ENCODE measurements at places on chromosomes 11 and 22.

DNA sequence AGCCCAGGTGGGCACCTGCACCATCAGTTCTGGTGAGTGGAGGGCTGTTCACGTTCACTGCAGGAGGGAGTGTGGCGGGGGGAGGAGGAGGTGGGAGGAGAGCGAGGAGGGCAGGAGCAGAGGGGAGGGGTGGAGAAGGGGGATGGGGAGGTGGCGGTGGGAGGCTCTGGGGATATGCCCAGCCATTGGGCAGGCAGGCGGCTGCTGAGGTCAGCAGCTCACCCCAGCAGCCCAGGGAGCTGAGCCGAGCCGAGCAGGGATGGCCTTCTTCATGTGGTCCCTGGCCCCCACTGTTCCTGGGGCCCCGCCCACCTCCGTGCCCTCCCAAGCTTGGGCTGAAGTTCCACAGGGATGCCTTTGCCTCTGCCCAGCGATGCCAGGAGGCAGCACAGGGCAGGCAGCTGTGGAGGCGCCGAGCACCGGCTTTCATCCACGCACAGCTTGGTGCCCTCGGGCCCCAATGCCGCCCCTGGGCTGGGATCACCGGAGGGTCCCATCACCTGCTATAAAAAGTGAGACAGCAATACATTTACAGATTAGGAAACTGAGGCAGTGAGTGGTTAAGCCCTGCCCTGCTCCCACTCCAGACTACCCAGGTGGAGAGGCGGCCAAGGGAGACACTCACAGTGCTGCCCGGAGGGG is 21.6 kb downstream of the RTN4R start:
- DNase-seq = no peak

DNA sequence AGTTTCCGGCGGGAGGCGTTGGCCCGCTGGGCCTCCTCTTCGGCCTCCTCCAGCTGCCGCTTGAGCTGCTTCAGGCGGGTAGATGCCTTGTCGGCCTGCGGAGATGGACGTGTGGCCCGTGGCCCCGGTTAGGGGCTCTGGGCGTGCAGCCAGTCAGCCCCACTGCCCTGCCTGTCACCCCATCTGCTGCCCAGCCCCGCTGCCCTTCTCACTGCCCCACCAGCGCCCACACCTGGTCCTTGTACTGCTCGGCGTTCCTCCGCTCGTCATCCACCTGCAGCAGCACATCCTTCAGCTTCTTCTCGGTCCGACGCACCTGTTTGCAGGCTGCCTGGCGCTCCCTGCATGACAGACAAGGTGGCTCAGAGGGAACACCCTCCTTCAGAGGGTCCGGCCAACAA is 31.2 kb downstream of the APOL1 start:
- no peak for DNase-seq

DNA sequence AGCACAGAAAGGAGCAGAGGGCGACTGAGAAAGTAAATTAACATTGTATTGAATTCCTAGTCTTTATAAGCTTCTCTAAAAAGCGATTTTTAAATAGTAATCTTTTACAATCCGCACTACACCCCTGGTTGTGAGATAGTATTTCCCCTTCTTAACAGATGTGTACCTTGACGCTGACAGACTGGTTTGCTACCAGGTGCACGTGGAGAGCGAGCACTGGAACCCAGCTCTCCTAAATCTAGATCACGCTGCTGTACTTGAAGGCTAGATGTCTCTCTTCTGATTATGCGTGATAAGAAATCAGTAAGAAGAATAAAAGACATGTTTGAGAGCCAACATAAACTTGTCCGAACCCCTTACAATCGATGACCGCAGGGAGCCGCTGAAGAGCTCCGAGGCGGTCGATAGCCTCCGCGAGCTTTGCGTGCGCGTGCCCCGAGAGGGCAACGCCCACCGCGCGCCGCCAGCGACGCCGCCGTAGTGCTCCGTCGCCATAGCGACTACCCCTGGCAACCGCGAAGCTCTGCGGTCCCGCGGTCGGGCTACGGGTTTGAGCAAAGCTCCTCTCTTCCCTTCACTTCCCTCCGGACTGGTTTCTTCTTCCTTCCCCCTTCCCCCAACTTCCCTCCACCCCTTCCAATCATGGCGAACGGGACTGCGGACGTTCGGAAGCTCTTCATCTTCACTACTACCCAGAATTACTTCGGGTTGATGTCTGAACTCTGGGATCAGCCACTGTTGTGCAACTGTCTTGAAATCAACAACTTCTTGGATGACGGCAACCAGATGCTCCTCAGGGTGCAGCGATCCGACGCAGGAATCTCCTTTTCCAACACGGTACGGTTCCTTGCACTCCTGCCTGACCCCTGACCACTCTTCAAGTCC is at the start of gene DYNC2H1:
DYNC2H1 (plus strand) TSS at position 494 of the 885 bp plus-strand sequence; CDS start at position 643, 149 bp downstream.
- DNase-seq = peak; percentile 80

- DNase-seq = no peak
These were observed 66.9 kb upstream of the NARS2 start for GRCh38 chr11:78641541-78641940.
